ENCODE measurements at places on chromosomes 2 and 18. TPM values are rescaled to one million over a fixed set of nuclear protein-coding genes. Genes with fewer than 3 reads are reported as not detected.
A peak's percentile ranks its signal among the peaks of the same experiment; 100 is the strongest.

DNA sequence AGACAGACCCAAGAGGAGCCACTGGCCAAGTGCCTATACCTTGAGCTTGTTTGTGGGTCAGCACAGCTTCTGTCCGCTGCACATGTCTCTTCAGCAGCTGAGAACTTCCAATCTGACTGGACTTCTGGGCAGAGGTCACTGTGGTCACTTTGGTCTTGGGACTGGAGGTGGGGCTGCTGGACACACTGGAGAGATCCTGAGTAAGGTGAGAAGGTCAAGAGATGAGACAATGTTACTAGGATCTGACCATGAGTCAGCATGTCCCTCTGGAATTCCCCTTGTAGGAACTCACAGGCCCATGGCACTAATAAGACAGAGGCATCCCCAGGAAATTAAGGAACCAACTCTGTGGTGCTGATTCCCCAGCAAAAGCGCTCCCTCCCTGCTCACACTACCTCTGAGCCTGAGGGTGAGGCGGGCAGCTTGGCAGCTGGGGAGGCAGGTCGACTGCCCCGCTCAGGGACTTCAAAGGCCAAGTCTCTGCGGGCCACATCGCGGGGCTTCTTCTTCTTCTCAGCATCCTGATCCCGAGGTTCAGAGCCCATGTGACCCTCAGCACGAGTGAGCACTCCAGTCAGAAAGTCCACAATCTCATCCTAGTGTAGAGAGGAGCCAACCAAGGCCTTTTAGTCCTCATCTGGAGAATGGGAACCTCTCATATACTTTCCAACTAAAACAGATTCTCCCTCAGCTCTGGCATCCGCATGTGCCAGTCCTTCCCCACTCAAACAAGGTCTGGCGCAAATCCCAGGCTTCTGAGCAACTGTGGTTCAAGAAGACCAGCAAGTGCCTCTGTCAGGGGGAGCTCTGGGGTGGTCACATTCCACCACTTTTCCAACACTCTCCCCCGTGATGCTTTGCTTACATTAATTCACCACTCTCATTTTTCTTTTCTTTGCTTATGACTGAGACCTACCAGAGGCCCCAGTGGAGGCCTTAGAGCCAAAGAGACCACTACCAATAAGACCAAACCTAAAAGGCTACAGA is 29.4 kb downstream of the KANSL3 start:
- H3K4me1 ChIP-seq = no peaks in the 10 kb centered on the region
- H3K27me3 ChIP-seq = no peaks in the 10 kb centered on the region
- no peak overlapping the region for H3K4me3 ChIP-seq
- no peak overlapping the region for H3K27ac ChIP-seq

GRCh38 chr2:46643493-46643892 is 164.1 kb downstream of the TMEM247 start:
- no peak overlapping the region for H3K27ac ChIP-seq
- no peak overlapping the region for H3K4me3 ChIP-seq
- no peaks in the 10 kb centered on the region for H3K4me1 ChIP-seq
- H3K27me3 ChIP-seq = no peaks in the 10 kb centered on the region
- peaks cover 13% of the 10 kb centered on the region for H3K36me3 ChIP-seq

GRCh38 chr2:224561234-224562005 is 23.7 kb downstream of the CUL3 start:
- no peak overlapping the region for H3K27ac ChIP-seq
- no peaks in the 10 kb centered on the region for H3K27me3 ChIP-seq
- no peak for DNase-seq
- H3K36me3 ChIP-seq = no peaks in the 10 kb centered on the region
- no peak overlapping the region for H3K4me3 ChIP-seq

GRCh38 chr2:227870710-227871374 is 589 bp upstream of the DAW1 start:
- no peaks in the 10 kb centered on the region for H3K36me3 ChIP-seq
- no peak for DNase-seq
- no peak overlapping the region for H3K27ac ChIP-seq
- H3K27me3 ChIP-seq = peaks cover 21% of the 10 kb centered on the region

DNA sequence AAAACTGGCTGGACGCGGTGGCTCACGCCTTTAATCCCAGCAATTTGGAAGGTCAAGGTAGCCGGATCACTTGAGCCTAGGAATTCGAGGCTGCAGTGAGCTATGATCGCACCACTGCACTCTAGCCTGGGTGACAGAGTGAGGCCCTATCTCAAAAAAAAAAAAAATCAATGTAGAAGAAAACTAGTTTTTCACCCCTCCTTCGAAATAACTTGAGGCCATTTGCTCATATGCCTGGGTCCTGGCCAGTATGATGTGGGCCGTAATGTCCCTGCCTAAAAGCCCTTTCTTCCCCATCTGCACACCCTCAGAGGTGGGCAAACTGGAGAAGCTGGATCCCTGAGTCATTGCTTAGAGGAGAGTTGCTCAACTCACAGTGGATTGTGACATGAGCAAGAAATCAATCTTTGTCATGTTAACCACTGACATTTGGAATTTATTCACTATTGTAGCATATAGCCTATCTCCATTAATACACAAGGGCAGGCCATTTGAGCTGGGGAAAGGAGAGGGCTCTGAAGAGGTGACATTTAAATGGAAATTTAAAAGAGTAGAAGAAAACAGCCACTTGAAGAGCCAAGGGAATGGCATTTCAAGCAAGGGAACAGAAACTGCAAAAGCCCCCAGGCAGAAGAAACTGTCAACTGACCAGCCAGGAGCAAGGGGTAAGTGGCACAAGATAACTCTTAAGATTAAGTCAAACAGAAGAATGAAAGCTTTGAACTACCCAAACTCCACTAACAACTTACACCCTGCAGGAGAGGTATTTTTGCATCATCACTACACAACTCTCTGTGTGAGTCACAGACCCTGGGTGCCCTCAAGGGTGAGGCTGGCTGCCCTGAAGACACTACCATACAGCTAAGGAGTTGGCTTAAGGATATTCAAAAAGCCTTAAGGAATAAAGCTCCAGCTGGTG is 7.6 kb upstream of the METTL21A start:
- H3K36me3 ChIP-seq = no peaks in the 10 kb centered on the region
- no peaks in the 10 kb centered on the region for H3K4me1 ChIP-seq
- H3K4me3 ChIP-seq = no peak overlapping the region
- no peaks in the 10 kb centered on the region for H3K27me3 ChIP-seq
- no peak overlapping the region for H3K27ac ChIP-seq

GRCh38 chr2:70347831-70348230 is 46.0 kb upstream of the FAM136A start:
- H3K36me3 ChIP-seq = no peaks in the 10 kb centered on the region
- DNase-seq = no peak
- no peak overlapping the region for H3K27ac ChIP-seq
- no peaks in the 10 kb centered on the region for H3K27me3 ChIP-seq
- no peak overlapping the region for H3K4me3 ChIP-seq

Gene FAP
- not detected for total RNA-seq

- H3K27ac ChIP-seq = peak overlapping the region; percentile 79
- DNase-seq = no peak
- H3K27me3 ChIP-seq = no peaks in the 10 kb centered on the region
- no peaks in the 10 kb centered on the region for H3K36me3 ChIP-seq
Measured at GRCh38 chr2:216082805-216083204, 1.1 kb downstream of the TMEM169 start.

Gene MEIS1
- not detected for total RNA-seq

Gene REV1
- 39.8 TPM for total RNA-seq

Gene DLGAP1
- 0.36 TPM for total RNA-seq

Gene CAPN14
- total RNA-seq = 0.20 TPM

Gene HNRNPLL
- 44.9 TPM for total RNA-seq

DNA sequence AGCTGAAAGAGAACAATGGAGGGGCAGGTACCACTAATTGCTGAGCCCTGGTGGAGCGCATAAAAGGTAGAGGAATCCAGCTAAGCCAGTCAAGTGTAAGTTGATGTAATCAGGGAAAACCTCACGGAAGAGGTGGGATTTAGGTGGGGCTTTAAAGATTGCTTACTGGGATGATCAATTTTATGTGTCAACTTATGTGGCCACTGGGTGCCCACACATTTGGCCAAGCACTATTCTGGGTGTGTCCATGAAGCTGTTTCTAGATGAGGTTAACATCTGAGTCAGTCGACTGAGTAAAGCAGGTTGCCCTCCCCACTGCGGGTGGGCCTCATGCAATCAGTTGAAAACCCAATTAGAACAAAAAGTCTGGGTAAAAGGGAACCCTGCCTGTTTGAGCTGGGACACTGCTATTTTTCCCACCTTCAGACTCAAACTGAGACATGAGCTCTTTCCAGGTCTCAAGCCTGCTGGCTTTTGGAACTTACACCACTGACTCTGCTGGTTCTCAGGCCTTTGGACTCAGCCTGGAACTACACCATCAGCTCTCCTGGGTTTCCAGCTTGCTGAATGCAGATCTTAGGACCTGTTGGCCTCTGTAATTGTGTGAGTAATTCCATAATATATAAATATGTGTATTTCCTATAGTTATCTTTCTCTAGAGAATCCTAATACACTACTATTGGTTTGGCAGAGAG is 67.3 kb downstream of the MYO5B start:
- no peaks in the 10 kb centered on the region for H3K4me1 ChIP-seq
- no peak overlapping the region for H3K4me3 ChIP-seq
- H3K27me3 ChIP-seq = peaks cover 7% of the 10 kb centered on the region
- DNase-seq = no peak
- no peaks in the 10 kb centered on the region for H3K36me3 ChIP-seq

GRCh38 chr2:96792772-96793749 is 23.0 kb upstream of the CNNM3 start:
- H3K4me1 ChIP-seq = no peaks in the 10 kb centered on the region
- H3K36me3 ChIP-seq = peaks cover 7% of the 10 kb centered on the region
- no peak for DNase-seq
- no peaks in the 10 kb centered on the region for H3K27me3 ChIP-seq
- H3K4me3 ChIP-seq = no peak overlapping the region
- no peak overlapping the region for H3K27ac ChIP-seq

- H3K36me3 ChIP-seq = no peaks in the 10 kb centered on the region
- H3K4me1 ChIP-seq = peaks cover 16% of the 10 kb centered on the region
- no peaks in the 10 kb centered on the region for H3K27me3 ChIP-seq
- no peak overlapping the region for H3K4me3 ChIP-seq
- DNase-seq = no peak
Measured at GRCh38 chr18:58320907-58321561, 277.0 kb downstream of the NEDD4L start.

DNA sequence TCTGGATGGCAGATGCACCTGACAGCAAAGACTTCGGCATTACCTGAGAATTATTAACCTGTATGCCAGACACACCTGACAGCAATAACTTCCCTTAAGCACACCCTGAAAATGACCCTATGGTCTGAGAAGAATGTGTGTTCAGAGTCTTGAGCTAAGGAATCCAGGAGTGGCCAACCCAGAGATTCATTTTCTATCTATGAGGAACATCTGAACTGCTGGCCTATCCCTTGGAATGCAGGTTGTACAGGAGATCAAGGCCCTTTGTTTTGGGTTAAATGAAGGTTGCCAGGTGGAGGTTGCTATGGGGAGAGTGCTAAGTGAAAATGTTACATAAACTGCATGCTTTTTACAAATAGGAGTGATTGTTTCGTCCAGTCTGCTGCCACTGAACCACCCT is 200.9 kb upstream of the MEIS1 start:
- H3K4me1 ChIP-seq = no peaks in the 10 kb centered on the region
- H3K4me3 ChIP-seq = no peak overlapping the region
- H3K27me3 ChIP-seq = no peaks in the 10 kb centered on the region

DNA sequence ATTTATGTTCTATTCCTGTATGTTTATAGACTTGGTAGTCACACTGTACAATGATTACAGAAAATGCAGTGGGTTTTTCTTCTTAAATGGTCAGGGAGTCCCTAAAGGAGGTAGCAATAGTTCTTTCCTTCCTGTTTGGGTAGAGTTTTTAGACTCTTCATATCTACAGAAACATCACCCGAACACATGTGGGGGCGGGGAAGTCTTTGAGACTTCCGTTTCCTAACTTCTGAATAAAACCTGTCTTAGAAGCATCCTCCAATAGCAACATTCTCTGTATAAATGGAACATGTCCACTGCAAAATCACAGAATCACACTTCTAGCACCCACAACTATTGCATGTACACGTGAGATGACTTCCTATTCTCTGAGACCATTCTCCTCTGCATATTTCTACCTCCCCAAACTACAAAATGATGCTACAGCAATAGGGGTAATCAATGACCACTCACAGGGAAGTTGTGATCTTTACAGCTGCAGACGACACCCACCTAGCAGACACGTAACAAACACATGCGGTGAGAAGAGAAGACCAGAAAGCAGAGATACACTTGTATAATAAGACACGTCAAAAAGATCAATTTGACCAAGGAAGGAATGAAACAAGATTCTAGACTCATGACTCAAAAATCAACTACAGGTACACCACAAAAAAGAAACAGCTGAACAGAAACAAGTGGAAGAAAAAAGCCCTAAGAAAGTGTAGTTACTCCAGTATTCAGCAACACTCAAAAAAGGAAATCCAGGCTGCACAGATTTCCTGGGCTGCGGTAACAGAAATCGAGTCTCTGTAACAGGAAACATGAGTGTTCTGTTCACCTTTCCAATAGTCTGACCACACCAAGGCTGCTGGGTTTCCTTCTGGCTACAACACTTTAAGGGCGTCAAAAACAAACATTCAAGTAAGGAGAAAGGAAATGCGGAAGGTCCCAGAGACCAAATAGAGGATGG is 120.4 kb downstream of the ZNF516 start:
- DNase-seq = peak; percentile 19
- no peaks in the 10 kb centered on the region for H3K27me3 ChIP-seq
- no peaks in the 10 kb centered on the region for H3K36me3 ChIP-seq
- no peak overlapping the region for H3K27ac ChIP-seq

DNA sequence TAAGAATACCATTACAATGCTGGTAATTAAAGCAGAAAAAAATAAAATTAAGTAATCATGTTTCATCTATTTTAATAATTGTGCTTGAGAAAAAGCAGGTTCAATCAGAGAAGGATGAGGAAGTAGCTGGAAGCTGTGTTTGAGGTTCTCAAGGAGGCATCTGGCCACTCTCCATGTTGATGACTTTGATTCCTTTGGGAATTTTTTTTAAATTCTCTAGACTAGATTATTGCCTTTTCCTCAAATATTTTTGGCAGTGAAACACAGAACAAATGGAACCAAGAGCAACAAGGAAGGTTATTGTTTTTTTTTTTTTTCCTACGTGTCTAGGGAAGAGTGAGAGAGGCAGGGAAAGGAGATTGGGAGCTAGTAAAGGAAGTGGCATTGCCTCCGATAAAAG is 99.9 kb upstream of the NRP2 start:
- H3K36me3 ChIP-seq = no peaks in the 10 kb centered on the region
- H3K4me3 ChIP-seq = no peak overlapping the region
- DNase-seq = no peak
- no peaks in the 10 kb centered on the region for H3K4me1 ChIP-seq
- H3K27me3 ChIP-seq = no peaks in the 10 kb centered on the region

DNA sequence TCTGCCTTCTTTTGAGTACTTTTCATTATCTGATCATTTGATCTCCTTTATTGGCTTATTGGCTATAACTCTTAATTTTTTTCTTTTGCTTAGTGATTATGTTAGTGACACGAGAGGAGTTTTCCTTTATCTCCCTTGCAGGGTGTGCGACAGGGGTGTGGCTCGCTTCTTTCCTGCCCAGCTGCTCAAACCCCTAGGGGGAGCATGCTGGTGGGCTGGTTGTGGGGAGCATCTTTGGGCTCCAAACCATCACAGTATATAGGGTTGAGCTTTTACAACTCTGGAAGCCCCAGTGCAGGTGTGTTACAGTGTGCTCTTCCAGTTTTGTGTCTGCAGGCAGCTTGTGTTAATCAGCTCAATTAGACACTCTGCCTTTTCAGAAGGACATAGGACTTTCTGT is 357.0 kb upstream of the TMEFF2 start:
- no peaks in the 10 kb centered on the region for H3K36me3 ChIP-seq
- H3K4me3 ChIP-seq = no peak overlapping the region
- H3K4me1 ChIP-seq = no peaks in the 10 kb centered on the region
- no peak overlapping the region for H3K27ac ChIP-seq
- H3K27me3 ChIP-seq = no peaks in the 10 kb centered on the region
- no peak for DNase-seq

Data from CD4-positive, alpha-beta T cell (primary cell).